Stimulated activated CD8-positive, alpha-beta memory T cell treated with anti-CD3 and anti-CD28 coated beads, Interleukin-2, amount 100 ng/mL, for 1 hour (primary cell): ENCODE measurements at places on chromosomes 3 and 15.
A peak's percentile ranks its signal among the peaks of the same experiment; 100 is the strongest.

DNA sequence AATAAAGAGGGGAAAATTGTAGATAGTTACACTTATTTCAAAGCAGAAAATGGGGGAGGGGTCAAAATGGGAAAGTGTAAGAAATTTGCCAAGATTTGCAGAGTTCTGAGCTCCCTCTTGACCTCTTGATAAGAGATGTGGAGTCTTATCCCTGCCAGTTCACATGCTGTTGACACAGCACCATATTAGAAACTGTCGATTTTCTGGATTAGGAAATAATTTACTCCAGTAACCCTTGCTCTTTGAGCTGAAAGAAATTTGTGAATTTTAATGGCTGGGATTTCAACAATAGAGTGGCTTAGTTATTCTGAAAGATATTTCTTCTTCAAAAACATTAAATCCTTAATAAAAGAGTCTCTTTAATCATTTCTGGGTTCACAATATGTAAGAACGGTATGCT, 306.2 kb upstream of the CNTN4 start:
- no peak for DNase-seq

- no peak for DNase-seq
Measured at GRCh38 chr3:115670911-115671310, 47.6 kb downstream of the GAP43 start.

- no peak for DNase-seq
Measured at GRCh38 chr3:3170998-3171397, 8.5 kb downstream of the CRBN start.

GRCh38 chr3:172647080-172647479, 63.8 kb downstream of the NCEH1 start:
- DNase-seq, result no peak

GRCh38 chr3:28268989-28269388, 27.6 kb downstream of the CMC1 start:
- no peak for DNase-seq

GRCh38 chr3:104245261-104245660, 1121.4 kb upstream of the ALCAM start:
- DNase-seq, result no peak

- DNase-seq, result no peak
Measured at GRCh38 chr3:94611596-94611995, 548.7 kb downstream of the NSUN3 start.

GRCh38 chr3:2206536-2206935, 107.9 kb downstream of the CNTN4 start:
- no peak for DNase-seq

- no peak for DNase-seq
Measured at GRCh38 chr3:62795978-62796657, 79.1 kb downstream of the CADPS start.

DNA sequence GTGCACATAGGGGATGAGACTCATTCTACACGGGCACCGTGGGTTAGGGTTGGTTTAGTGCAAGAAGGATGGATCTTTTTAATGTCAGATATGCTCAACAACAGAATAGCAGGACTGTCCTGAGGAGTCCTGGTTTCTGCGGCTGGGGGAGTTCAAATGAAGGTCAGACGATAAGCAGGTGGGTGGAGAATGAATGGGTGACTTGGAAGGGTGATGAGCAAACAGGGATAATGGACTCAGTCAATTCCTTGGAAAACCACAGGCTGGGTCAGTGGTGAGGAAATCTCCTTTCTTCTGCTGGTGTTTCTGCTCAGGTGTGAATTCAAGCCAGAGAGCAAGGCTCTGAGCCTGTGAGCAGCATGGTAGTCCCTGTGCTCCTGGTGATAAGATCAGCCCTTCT, 59.9 kb downstream of the MESD start:
- no peak for DNase-seq

- no peak for DNase-seq
Measured at GRCh38 chr3:18501679-18502343, 76.7 kb upstream of the SATB1 start.

DNA sequence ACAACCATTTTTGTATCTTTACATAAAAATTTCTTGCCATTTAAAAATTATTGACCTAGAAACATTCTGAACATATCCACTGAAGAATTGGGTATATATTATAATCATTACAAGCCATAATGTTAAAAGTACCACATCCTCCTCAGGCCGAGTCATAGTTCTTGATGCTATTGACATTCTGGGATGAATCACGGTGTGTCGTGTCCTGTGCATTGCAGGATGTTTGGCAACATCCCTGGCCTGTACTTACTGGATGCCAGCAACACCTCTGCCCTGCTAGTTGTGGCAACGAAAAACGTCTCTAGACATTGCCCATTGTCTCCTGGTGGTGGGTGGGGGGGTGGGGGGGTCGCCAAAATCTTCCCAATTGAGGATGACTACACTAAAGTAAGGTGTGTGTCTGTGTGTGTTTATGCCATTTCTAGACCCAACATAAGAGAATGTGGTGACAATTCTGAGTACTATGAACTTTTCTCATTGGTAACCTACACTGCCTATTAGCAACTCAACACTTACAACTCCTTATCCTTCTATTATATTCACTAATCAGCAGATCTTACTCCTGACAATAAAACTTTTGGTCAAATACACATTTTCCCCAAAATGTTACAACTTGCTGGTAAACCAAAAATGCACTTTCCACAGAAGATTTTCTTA, 471.6 kb downstream of the FOXP1 start:
- DNase-seq, result no peak

DNA sequence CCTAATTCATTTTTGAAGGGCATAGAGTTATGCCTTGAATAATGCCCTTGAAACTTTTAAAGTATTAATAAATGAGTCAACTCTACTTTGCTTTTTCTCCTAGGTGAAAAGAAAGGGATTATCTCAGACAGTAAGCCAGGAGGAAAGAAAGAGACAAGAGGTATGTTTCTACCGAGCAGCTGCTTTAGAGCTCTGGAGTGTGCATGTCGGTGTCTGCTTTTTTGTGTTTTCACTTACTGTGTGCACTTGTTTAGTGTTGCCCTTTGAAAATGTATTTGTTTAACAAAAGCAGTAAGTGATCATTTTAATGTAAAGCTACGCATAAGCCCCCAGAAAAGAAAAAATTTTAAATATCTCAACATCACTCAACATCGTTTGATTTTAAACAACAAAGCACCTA, 28.1 kb downstream of the ARHGEF26 start:
- no peak for DNase-seq

GRCh38 chr3:125351814-125352456, 23.2 kb downstream of the ZNF148 start:
- no peak for DNase-seq

DNA sequence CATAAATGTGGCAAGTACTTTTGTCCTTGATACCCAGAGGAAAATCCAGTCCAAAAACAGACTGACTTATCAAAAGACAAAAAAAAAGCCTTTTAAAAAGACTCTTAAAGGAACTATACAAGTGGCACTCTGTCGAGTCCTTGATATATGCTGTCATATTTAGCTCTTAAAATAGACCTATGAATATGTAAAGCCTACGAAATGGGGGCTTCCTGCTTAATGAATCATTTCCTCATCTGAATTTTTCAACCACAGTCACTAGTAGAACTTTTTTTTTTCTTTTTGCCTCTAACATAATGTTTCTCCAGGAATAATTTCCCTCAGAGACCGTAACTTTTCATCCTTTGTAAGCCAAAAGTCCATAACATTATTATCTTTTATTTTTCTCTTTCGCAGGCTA, 95.8 kb downstream of the P3H2 start:
- DNase-seq, result no peak

DNA sequence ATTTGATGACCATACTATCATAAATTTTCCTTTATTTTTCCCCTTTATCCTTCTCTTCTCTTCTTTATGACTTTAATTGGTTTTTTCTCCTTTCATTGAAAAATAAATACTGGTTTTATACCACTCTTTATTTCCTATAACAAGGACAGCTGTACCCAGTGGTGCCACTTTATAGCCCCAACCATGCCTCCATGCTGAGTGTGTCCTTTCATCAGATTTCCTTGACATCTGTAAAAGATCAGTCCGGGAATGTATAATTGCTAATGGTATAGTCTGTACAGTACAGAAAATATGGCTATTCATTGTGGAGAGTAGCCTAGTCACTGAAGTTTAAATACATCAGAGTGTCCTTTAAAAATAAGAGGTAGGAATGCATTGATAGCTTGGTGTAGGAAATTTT, 74.6 kb downstream of the EPHA3 start:
- DNase-seq, result no peak

DNA sequence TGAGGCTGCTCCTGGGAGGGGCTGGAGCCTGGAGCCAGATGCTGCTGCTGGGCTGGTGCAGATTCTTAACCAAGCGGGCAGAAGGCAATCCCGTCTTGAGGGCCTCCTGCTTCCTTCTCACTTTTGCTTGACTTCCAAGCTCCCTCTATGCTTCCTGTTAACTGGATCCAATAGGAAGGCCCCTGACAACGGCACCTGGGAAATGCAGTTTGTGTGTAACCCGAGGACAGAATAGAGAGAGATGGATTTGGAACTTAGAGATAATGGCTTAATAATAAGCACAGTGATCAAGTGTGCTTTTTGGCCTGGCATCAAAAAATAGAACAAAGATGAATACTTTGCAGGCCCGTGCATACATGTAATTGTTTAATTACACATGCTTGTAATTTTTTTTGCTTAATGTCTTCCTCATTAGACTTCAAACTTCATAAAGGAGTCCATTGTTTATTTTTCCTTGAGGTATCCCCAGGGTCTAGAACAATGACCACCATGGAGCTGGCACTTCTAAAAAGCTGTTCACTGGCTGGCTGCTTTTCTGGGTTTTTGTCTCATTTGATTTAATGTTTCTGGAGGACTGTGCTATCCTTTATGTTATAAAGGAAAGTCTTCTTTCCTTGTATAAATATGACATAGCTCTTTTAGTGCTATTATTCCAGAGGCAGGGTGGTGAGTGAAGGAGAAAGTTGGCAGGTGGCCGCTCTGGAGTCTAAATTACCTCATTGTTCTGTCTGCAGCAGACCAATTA, 63.3 kb upstream of the MITF start:
- no peak for DNase-seq

DNA sequence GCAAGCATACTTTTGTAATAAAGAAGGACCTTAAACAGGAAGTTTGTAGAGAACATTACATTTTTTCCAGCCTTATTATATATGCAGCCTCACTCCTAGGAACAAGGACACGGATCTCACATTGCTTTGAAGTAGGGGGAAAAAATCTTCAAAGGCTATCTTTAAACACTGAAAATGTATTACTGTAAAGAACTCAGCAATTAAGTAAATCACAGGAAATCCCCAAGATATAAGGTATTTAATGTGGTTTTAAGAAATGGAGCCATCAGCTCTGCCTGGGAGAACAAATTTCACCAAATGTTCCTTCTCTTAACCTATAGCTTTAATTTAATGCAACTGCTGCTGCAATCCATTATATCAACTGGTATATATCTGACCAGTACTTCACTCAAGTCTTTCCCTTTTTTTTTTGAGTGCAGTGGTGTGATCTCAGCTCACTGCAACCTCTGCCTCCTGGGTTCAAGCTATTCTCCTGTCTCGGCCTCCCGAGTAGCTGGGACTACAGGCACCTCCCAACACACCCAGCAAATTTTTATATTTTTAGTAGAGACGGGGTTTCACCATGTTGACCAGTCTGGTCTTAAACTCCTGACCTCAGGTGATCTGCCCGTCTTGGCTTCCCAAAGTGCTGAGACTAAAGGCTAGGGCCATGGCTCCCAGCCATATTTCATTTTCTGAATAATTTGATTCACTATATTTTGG, 2.8 kb downstream of the BTLA start:
- no peak for DNase-seq

- no peak for DNase-seq
Measured at GRCh38 chr3:155690921-155691320, 54.0 kb downstream of the PLCH1 start.

DNA sequence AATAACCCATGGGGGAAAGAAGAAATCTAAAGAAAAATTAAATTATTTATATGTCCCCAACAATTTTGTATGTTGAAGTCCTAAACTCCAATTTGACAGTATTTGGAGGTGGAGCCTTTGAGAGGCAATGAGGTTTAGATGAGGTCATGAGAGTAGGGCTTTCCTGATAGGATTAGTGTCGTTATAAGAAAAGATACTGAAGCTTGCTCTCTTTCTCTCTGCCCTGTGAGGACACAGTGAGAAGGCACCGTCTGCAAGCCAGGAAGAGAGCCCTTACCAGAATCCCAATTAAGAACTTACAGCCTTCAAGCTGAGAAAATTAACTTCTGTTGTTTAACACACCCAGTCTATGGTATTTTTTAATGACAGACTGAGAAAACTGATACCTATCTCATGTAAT, 16.1 kb upstream of the OR5AC2 start:
- DNase-seq, result no peak

- no peak for DNase-seq
Measured at GRCh38 chr15:67505675-67506572, 15.0 kb upstream of the C15orf61 start.

DNA sequence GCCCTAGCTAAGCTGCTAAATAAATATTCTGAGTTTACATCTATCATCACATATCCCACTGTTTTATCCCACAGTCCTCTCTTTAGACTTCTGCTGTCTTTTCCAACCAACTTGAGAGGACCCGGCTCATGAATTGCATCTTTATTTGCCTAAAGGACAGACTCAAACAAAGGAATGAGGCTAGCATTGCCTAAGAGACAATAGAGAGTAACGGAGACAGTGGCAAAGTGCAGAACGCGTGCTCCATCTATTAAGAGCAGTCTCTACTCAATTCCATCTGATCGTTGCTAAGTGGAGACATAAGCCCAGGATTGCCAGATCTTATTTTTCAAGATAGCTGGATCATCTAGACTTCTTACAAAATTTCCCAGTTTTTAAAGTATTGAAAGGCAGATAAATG, 2.3 kb downstream of the ADAMTSL3 start:
- DNase-seq, result no peak

GRCh38 chr15:67134067-67134838, 68.9 kb downstream of the SMAD3 start:
- DNase-seq, result peak; percentile 24

DNA sequence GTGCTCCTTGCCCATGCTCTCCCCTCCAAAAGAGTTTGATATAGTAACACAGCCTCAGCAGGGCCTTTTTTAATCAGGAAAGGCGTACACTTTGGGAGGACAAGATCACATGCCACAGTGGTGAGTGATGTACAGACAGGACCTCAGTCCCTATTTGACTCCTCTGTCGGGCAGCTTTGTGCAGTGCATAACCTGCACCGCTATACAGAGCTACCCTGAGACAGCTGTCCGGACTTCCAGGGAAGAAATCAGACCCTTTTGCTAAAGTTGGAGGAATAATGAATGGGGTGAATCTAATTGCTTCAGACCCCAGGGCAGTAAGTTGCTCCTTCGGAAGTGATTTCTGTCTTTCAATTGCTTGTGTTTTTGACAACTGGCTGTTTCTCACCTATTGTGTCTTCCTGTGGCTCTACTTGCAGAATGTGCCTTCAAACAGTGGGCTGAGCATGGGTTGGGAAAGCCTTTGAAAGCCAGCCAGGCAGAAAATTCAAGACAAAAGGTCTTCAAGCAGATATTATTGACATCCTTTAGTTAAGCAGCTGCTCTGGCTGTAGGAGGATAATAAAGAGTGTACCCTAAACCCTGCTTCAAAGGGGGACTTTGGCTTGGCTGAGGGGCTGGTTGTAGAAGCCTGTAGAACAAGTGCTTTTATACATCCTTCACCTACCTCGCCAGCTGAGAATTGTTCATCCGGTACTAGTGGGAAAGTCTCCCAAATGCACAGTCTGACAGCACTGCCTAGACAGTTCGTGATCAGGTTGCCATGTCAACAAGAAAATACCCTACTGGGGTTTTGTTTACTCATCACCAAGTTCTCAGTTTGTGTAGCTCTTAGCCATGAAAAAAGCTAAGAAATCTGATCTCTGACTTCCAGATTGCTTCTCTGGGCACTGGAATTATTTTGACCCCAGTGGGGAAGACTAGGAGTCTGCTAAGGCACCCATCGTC, 35.1 kb downstream of the SNTN start:
- no peak for DNase-seq
